ENCODE measurements at places on chromosomes 13 and 19.

DNA sequence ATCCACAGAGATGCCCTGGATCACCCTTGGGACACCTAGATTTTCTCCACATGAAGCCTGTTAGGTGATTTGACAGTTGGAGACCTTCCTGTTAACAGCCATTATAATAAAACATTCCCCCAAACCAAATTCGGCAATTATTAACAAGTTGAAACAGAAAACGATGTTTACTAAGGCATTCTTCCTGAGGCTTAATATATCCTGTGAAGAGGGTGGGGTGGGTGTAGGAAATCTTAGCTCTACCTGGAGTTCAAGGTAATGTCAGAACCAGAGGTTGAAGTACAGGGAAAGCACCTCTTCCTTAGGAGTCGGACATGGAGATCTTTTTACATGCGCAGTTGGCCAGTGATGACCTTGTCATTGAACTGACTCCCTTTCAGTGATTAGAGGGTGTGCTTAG is 143.0 kb downstream of the FGF9 start:
- DNase-seq: no peak

DNA sequence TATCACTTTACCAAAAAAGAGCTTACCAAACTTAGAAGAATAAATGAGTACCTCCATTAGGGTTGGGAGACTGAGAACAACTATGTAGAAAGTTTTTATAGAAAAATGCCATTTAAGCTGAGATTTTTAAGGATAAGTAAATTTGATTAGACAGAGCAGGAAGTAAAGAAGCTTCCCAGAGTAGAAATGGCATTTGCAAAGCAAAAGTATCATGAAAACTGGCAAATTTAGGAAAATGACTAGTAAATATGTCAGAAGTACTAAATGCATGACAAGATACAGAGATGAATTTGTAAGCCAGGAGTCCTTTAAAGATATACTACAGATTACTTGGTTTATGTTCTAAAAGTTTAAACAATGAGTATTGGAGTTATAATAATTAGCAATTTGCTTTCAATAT is 2581.8 kb downstream of the PCDH9 start:
- DNase-seq: no peak

DNA sequence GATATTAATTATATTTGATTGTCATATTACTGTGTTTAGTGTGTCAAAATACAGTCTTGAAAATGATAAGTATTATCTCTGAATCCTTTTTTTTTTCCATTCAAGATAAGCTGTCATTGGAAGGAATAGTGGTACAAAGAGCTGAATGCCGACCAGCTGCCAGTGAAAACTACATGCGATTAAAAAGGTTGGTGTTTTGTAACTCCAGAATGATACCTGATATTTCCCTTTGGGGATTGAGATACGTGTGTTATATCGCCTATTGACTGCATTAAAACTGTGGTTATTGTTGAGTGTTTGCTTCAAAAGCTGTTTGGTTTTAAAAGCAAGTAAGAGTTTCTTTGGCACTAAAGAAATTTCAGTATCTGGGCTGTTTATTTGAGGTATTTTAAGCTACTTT is 6.5 kb upstream of the KCTD4 start:
- DNase-seq: no peak

GRCh38 chr13:66977161-66977560 is 253.0 kb downstream of the PCDH9 start:
- no peak for DNase-seq

DNA sequence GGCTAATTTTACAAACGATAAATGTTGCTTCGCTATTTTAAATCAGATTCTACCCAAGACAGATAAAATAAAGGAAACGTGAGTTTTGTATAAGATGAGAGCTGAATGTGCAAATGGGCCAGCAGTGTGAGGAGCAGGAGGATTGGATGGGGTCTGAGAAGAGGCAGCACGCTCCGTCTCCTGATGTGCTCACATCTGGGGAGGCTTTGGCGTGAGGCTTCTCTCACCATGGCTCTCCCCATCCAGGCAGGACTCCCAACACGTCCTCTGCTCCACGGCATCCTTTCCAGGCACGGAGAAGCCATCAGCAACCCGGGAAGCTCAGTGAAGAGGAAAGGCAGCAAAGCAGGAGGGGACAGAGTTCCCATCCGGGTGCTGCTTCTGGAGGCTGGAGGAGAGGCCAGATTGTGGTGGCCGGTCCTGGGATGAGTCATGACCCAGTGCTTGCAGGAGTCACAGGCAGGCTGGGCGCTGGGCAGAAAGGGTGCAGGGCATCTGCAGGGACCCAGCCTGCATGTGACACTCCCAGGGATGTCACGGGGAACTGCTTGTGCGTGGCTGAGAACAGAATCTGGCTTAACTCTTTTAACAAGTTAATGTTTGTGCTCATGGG is 47.5 kb downstream of the ZNF536 start:
- no peak for DNase-seq

DNA sequence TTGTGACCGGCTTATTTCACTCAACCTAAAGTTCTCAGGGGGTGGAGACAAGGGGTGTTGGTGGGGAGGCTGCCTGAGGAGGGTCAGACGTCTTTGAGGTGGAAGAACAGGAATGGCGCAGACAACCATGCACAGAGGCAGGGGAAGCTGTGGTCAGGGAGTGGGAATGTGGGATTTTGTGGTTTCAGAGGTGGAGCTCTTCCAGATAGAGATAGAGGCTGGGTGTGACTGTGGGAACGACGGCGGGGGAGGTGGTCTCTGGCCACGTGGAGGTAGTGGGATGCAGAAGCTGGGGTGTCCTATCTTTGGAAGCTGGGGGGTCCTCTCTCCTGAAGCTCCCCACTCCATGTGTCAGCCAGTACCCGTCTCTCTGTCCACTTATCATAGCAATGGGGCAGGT is 7.8 kb upstream of the KLK14 start:
- DNase-seq: no peak

All from hematopoietic multipotent progenitor cell (in vitro differentiated cells).